ENCODE measurements at places on chromosomes 4 and X.

DNA sequence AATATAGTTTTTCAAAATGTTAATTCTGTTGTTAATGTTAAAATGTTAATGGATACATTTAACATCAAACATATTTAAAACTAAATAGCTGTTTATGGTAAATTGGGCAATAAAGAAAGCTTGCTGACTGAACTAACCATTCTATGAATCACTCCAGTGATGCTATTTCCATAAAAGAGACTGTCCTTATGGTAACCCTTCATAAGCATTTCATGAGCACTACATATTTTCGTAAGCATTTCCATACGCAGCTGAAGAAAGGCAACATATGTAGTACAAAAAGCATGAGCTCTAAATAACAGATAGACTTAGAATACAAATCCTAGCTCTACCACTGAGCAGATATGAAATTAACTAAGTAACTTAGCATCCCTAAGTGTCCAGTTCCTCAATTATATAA is 188.9 kb downstream of the COL25A1 start:
- no peak for DNase-seq

GRCh38 chr4:67035501-67035900 is 509.8 kb downstream of the CENPC start:
- DNase-seq, result no peak

- DNase-seq, result no peak
Measured at GRCh38 chr4:32135642-32136041, 1415.5 kb downstream of the PCDH7 start.

DNA sequence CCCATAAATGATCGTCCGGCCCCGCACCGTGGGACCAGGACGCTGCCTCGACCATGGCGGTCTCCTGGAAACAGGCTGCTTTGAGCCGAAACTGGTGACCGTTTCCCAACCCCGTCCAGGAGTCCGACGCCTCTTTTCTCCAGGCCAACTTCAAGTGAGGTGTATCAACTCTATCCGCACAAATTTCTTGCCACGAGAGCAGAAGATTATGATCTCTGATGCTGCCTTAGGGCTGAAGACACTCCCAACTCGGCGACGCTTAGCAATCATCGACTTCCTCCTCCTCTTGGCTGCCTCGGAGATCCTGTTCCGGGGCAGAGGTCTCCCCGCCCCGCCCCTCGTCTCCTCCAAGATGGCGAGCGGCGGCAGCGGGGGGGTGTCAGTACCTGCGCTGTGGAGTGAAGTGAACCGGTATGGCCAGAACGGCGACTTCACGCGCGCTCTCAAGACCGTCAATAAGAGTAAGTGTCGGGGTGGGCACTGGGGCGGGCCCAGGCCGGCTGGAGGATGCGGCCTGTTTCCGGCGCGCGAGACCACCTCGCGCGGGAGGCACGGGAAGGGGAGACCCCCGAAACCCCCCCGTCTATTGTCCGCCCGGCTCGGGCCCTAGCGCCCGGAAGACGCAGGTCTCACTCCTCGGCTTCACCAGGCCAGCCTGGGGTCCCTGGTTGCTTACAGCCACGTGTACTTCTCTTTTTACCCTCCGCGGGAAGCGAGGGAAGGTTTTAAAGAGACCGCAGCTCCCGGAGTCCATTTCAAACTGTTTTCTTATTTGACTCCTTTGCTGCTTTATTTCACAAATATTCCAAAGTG is at the start of gene SRP72:
TSS of gene SRP72 (plus strand) at position 334 of the 813 bp plus-strand sequence. CDS start at position 353, 19 bp downstream.
- DNase-seq, result peak; percentile 89

- DNase-seq, result no peak
Measured at GRCh38 chrX:127861611-127862010, 190.6 kb downstream of the ACTRT1 start.

GRCh38 chr4:135365065-135365464 is 1163.5 kb upstream of the PABPC4L start:
- no peak for DNase-seq

DNA sequence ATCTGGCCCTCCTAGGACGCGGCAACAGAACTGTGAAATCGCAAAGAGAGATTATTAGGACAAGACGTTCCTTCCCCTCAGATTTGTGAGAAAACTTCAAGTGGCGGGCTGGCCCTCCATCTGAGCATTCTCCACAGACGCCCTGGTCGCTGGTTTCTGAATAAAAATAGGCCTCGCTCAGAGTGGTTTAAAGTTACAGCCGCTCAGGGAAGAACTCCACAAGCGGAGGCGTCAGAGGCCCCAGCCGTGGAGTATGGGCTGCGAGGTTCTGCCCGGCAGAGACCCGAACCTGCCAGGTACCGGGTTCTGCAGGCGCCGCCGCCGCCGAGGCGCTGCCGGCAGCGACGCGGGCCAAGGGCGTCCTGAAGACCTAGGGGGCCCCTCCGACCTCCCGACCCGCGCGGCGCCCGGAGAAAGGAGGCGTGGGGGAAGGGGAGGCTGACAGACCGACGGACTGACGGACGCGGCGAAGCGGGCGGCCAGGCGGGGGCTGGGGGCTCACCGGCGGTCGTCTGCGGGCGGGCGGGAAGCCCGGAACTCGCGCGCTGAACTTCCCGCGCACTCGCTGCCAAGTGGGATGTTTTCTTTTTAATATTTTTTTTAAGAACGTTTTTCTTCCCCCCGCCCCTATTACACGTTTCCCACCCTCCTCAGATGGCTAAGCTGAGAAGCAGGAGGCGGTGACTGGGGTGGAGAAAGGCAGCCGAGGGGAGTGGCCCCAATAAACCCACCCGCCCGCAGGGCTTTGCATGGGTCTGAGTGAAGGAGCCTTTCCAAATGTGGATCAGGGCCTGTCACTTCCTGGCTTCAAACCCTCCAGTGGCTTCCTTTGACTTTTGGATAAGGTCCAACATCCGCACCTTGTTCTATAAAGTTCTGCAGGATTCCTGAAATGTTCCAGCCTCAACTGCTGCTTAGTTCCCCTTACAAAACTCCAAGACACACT is at the start of gene PABPC4L:
TSS of gene PABPC4L (minus strand) at position 574 of the 946 bp plus-strand sequence. CDS start 770 bp downstream, outside the sequence.
- DNase-seq, result no peak

DNA sequence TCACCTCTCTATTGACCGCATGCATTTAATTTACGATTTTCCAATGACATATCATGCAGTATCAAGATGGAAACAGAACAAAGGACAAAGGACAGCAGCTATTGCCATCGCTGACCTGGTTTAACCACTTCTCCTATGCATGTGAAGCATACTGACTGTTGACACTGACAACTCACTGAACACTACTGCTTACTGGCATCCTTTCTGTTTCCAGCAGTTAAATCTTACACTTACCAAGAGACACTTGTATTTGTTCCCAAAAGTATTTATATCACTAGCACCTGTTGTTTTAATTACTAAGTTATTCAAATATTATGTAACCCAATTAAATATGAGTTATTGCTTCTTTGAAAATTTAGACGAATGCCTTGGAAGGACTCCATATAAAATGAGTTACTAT is 176.7 kb downstream of the PDGFC start:
- no peak for DNase-seq

DNA sequence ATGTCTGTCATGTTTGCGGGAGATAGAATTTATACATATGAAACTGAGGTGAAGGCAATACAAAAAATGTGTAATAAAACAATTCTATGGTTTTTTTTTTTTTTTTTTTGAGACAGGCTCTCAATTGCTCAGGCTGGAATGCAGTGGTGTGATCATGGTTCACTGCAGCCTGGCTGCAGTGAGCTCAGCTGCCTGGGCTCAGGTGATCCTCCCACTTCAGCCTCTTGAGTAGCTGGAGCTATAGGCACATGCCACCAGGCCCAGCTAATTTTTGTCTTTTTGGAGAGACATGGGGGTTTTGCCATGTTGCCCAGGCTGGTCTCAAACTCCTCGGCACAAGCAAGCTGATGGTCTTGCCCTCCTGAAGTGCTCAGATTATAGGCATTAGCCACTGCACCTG is 10.1 kb downstream of the RADX start:
- no peak for DNase-seq

- DNase-seq, result no peak
Measured at GRCh38 chr4:54717694-54718093, 59.9 kb downstream of the KIT start.

GRCh38 chr4:97662133-97662532 is 481.1 kb downstream of the STPG2 start:
- DNase-seq, result no peak

- no peak for DNase-seq
Measured at GRCh38 chrX:21166272-21166982, 207.8 kb upstream of the CNKSR2 start.

GRCh38 chrX:109472939-109473735 is 8.7 kb downstream of the GUCY2F start:
- DNase-seq, result peak; percentile 49

- DNase-seq, result peak; percentile 67
Measured at GRCh38 chrX:136953867-136954787, 73.6 kb upstream of the RBMX start.

DNA sequence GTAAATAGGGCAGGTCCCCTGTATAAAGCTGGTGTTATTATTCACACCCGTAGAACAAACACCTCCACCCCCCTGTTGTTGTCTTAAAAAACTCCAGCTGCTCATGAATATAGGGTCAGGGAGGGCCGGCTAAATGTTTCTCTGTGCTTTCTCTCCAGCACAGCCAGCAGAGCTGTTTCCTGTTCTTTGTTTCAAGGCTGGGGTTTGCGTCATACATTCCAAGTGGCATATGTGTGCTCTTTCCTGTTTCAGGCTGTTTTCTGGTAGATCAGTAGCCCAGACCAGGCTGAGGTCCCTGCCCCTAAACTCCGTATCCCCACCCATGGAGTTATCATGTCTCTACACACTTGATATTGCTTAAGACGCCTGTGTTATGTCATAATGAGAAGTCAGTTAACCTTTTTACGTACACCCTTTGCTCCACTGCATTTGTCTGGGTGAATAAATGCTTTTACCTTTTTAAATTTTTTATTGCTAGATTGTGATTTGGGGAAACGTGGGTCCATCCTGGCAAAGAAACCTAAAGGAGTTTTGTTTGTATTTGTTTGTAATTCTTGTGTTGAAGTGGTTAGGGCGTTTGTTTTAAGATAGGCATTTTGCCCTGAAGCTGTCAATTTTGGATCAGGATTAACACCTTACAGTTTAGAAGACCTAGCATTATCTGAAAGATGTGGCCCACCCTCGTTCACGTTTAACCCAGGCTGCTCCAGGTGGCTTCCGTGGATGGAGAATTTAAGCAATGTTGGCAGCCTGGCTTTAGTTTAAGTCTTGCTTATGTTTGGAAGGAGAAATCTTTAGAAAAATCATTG is 3.3 kb downstream of the KLF3 start:
- peak; percentile 60 for DNase-seq

GRCh38 chrX:109940411-109940810 is 62.5 kb upstream of the TMEM164 start:
- no peak for DNase-seq

GRCh38 chrX:97074400-97074799 is 190.7 kb downstream of the RPA4 start:
- no peak for DNase-seq

GRCh38 chrX:132694382-132694781 is 205.5 kb upstream of the MBNL3 start:
- no peak for DNase-seq

DNA sequence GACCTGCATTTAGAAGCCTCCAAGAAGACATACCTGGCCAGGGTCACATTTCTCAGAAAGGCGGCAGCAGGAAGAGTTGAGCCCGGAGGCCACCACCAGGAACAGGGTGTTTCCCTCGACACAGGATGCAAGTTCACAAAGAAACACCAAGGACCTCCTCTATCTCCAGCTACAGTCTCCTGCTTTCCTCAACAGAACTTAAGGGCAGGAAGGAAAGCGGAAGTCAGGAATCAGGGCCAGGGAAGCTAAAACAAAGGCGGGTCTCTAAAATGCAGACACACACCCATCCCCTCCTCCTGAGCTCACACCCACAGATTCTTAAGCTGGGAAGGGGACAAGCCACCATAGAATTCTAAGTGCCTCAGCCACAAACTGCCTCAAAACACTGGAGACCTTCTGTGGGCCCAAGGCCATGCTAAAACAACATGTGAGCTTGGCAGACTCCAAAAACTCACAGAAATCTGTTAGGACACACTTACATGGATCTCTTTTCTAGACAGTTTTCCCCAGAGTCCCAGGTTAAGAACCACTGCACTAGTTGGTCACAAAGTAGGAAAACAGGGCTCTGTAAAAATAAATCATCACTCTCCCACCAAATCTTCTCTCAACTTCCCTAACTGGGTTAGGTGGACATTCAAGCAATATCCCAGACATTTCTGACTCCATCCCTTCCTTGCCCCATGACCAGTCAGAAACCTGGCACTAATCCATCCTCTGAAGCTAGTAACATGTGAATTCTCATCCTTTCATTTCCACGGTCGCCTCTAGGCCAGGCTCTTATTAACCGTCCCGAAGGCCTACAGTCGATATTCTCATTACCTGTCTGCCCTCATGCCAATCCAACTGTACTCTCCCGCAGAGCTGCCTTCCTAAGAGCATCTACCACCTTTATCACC is 163.2 kb downstream of the APBB2 start:
- no peak for DNase-seq

- DNase-seq, result no peak
Measured at GRCh38 chr4:105714071-105714521, 5.5 kb downstream of the GSTCD start.

DNA sequence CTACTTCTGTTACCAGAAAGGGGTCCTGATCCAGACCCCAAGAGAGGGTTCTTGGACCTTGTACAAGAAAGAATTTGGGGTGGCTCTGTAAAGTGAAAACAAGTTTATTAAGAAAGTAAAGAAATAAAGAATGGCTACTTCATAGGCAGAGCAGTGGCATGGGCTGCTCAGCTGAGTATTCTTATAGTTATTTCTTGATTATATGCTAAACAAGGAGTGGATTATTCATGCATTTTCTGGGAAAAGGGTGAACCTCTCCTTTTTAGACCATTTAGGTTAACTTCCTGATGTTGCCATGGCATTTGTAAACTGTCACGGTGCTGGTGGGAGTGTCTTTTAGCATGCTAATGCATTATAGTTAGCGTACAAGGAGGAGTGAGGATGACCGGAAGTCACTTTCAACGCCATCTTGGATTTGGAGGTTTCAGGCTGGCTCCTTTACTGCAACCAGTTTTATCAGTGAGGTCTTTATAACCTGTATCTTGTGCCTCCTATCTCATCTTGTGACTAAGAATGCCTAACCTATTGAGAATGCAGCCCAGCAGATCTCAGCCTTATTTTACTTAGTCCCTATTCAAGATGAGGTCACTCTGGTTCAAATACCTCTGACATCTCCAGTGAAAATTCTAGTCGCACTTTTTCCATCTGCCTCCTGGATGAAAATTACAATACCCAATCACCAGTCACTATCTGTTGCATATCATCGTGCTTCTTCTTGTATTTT is 15.5 kb upstream of the TDO2 start:
- no peak for DNase-seq
